ENCODE measurements at places on chromosomes 7 and 10.

DNA sequence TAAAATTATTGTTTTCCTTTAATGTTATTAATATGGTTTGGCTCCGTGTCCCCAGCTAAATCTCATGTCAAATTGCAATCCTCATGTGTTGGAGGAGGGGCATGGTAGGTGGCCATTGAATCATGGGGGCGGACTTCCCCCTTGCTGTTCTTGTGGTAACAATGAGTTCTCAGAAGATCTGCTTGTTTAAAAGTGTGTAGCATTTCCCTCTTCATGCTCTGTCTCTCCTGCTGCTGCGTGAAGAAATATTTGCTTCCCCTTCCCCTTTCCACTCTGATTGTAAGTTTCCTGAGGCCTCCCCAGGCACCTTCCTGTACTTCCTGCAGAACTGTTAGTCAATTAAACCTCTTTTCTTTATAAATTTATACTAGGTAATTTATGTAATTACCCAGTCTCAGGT, 27.5 kb downstream of the VIM start:
- no peak for DNase-seq

GRCh38 chr10:126663328-126663727, 7.2 kb downstream of the C10orf90 start:
- no peak for DNase-seq

- DNase-seq: no peak
Observed at GRCh38 chr7:131300572-131301466, 26.9 kb upstream of the MKLN1 start.

GRCh38 chr7:28026237-28026636, 154.4 kb downstream of the JAZF1 start:
- no peak for DNase-seq

DNA sequence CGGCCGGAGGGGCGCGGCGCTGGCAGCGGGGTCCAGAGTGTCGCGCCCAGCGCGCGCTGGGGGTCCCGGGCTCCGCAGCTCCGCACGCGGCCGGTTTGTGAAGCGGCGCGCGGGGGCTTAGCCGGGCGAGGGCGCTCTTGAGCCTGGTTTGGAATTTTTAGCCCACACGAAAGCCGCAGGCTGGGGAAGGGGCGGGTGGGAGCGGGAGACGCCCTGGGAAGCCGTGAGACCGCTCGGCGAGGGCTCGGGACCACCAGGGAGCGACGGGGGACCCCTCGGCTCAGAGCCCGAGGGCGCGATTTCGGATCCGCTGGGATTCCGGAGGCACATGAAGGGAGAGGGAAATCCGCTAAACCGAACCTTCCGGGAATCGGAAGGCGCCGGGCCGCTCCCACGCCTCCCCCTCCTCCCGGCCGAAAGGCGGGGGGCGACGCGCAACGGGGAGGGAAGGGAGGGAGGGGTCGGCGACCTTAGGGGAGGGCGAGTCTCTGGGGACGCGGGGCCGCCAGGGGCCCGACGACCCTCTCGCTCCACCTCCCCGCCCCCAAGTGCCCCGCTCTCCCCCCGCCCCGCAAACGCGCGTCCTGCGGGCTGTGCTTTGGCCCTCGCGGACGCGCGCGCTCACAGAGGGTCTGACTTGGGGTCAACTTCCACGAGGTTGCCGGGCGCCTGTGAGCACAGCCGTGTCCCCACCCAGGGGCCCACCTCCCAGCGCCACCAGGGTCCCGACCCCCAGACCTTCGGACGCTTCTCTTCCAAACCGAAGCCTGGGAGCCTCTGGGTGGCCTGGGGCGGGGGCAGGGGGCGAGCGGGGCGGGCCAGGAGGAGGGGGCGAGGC, 5.1 kb upstream of the ELFN1 start:
- DNase-seq: peak; percentile 84

- no peak for DNase-seq
Observed at GRCh38 chr10:76552091-76552873, 1085.3 kb downstream of the KCNMA1 start.

GRCh38 chr7:121016966-121017365, 28.5 kb downstream of the CPED1 start:
- DNase-seq: no peak

DNA sequence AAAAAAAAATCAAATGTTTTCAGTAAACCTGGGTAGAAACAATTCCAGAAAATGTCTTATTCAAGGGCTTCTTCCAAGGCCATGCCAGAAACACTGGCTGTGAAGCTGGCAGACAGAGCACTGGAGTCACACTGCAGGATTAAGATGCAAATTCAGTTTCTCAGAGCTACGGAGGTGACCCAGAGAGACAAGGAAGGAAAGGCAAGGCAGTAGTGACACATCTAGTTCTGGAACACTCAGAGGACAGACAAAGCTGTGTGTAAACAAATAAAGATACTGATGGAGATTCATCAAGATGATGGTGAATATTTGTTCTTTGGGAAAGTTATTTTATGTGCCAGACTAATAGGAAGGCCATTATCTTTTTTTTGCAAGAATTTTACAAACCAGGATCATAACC, 608.3 kb upstream of the C7orf33 start:
- DNase-seq: no peak

DNA sequence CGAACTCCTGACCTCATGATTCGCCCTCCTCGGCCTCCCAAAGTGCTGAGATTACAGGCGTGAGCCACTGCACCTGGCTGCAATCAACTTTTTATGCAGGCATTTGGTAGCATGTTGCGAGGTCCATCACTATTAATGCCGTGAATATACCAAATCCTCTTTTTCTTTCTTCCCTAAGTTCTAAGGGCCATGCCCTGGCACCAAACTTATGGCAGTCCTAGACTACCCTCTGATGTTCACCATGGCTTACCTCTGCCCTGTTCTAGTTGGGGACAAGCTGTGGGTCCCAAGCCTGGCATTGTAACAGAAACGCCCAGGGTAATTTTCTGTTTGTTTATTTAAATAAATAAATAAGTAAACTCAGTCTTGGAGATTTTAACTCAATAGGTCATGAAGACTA, 13.3 kb downstream of the PRSS2 start:
- DNase-seq: no peak

GRCh38 chr10:4661511-4662255, 164.3 kb upstream of the AKR1E2 start:
- no peak for DNase-seq

- DNase-seq: no peak
Observed at GRCh38 chr10:12251581-12251980, 55.6 kb downstream of the CDC123 start.

DNA sequence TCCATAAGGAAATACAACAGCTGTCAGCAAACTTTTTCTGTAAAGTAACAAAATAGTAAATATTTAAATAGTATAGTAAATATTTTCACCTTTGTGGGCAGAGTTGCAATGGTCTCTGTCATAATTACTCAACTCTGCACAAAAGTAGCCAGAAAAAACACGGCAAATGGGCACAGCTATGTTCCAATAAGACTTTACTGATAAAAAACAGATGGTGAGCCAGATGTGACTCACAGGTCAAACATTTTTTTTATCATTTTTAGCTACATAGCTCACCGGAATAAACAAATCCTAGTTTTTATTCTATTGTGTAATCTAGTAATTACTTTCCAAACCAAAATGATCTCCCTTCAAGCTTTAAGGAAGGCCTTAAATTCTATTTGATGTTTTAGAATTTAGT, 55.3 kb downstream of the NCAPG2 start:
- no peak for DNase-seq

GRCh38 chr10:18456984-18457383, 194.4 kb downstream of the NSUN6 start:
- no peak for DNase-seq

- DNase-seq: no peak
Observed at GRCh38 chr7:47581804-47582763, at the start of gene TNS3. Gene TNS3, minus strand, starts transcription at chr7:47582111. Its CDS starts 142,475 bp downstream, at chr7:47439636.

- no peak for DNase-seq
Observed at GRCh38 chr7:3725155-3726059, 424.4 kb downstream of the SDK1 start.

DNA sequence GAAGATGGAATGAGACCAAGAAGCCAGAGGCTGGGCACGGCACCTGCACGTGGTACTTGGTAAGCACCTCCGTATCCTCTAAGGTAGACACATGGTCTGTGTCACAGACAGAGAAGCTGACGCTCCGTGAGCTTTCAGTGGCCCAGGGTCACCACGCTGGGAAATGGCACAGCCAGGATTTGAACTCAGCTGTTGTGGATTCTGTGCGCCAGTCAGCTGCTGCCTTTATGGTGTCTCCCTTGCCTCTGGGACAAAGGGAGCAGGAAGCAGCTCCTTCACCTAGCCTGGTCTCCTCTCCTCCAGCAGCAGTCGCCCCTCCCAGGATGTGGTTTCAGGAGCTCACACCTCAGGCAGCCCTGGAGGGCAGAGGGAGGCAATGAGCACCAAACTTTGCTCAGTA, 110.8 kb downstream of the ARHGAP22 start:
- DNase-seq: peak; percentile 51

DNA sequence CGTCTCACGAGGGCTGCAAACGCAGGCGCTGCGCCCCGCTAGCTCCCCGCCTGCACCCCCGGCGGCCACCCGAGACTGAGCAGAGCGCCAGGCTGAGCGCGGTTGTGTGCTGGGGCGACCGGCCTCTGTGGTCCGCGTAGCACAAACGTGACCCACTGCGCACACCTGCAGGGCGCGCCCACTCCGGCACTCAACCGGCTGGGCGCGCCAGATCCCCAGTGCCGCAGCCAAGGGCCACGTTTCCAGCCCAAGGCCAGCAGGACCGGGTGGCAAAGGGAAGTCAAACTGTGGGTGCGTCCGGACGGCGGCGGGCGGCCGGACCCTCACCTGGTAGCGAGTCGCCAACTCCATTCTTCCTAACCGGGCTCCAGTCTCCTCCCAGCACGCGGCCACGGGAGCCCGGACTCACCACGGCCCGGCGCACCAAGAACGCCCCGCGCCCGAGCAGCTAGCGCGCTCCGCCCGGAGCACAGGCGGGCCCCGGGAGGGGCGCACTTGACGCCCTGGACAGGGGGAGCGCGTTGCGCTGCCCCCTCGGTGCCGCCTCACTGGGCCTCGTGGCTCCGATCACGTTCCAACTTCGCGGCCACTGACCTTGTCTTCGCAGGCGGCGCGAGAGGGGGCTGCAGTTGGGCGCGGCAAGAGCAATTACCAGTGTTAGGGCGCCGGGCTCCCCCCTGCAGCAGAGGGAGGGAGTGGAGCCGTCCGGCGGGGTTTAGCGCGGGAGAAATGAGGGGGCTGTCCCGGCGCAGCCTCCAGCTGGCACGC, at the start of gene CDCA7L:
Gene CDCA7L (minus strand): TSS at position 446 of the 768 bp plus-strand sequence. CDS start 95 bp downstream, at position 351.
- peak; percentile 87 for DNase-seq

- no peak for DNase-seq
Observed at GRCh38 chr7:84176716-84177115, 17.9 kb downstream of the SEMA3A start.

DNA sequence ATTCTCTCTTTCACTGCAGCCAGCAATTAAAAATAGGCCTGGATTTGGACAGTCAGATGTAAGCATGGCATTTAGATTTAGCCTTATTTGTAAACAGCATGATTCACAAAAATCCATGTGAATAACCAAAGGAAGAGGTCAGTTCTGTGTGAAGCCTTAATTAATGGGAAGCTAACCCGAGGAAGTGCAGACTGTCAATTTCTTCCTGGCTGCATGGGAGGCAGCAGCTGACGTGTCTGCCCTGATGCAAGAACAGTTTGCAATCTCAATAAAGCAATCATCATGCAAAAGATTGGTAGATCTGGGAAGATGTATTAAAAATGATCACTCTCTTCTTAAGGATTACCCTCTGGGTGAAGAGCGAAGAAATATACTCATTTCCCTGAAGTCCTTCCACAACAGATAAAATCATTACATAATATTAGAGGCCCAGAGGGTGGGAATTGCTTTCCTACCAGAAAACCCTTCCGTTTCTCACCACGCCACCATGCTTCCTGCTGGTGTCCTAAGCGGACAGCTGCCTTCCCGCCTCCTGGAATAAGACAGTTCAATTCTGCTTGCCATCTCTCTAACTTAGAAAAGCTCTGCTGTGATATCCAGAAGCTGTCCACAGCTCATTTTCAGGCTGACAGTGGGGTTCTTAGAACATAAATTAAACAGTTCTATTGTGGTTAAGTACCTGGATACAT, 526.7 kb upstream of the NRP1 start:
- no peak for DNase-seq

GRCh38 chr7:46723003-46723402, 801.9 kb upstream of the IGFBP3 start:
- DNase-seq: no peak

- DNase-seq: no peak
Observed at GRCh38 chr10:33327751-33328150, 6.7 kb downstream of the NRP1 start.

- no peak for DNase-seq
Observed at GRCh38 chr10:115826396-115826795, 446.6 kb downstream of the GFRA1 start.

- DNase-seq: no peak
Observed at GRCh38 chr7:50685135-50686065, 97.3 kb downstream of the GRB10 start.

GRCh38 chr7:15459018-15459615, 102.7 kb downstream of the AGMO start:
- no peak for DNase-seq

GRCh38 chr7:72751978-72752377, 76.0 kb downstream of the TYW1B start:
- DNase-seq: no peak

DNA sequence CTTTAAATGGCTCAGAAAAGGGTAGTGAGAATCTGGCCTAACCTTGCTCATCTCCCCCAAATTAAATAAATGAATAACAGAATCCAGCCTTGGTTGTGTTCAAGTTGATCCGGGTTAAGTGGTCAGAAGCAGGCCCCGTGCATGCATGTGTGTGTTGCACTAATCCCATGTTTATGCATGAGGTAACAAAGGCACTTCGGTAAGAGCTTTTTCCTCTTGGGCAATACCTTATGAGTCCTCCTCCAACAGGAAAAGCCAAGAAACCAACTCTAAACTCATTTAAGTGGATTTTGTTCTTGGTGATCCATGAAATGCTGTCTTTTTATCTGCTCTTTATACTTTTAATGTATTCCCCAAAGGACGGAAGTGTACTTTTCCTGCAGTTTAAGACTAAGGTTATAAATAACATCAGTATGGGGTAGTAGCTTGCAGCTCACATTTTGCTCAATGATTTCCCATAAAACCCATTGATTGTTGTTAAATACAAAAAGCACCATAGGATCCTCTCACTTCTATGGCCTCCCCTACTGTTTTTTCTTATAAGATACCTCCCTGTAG, 104.9 kb upstream of the YAE1 start:
- DNase-seq: no peak

GRCh38 chr7:40742270-40742669, 607.5 kb downstream of the SUGCT start:
- DNase-seq: no peak
